ENCODE measurements at places on chromosomes 2 and 18.

- DNase-seq = no peak
Measured at GRCh38 chr2:121707344-121707919, 29.2 kb downstream of the NIFK start.

DNA sequence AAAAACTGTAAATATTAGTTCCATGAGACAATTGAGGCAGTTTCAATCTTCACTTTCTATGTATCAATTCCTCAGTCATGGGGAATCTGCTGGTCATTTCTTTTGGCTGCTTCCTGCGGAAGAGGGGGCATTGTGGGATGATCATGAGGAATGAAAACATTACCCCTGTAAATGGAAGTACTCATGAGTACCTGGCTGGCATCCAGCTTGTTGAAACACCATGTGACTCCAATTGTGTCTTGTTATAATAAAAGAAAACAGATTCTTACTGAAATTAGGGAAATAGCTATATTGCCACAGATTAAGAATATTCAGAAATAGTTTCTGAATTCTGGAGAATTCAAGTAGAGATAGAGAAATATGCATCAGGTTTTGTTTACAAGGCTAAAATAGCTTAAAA, 41.6 kb upstream of the GPR39 start:
- DNase-seq = no peak

DNA sequence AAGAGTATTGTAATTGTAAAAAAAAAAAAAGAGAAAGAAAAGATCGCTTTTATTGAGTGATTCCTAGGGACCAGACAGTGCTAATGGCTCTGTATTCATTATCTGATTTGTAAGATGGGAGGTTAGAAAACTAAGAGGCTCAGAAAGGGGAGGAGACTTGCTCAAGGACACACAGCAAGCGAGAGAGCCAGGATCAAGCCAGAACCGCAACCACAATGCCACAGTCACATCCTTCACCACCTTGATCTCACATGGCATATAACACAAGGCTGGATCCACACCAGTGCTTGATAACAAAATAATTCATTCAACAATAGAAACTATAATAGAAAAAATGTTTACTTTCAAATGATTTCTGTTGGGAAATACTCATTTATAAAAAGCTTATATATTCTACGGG, 37.5 kb downstream of the TFCP2L1 start:
- no peak for DNase-seq

DNA sequence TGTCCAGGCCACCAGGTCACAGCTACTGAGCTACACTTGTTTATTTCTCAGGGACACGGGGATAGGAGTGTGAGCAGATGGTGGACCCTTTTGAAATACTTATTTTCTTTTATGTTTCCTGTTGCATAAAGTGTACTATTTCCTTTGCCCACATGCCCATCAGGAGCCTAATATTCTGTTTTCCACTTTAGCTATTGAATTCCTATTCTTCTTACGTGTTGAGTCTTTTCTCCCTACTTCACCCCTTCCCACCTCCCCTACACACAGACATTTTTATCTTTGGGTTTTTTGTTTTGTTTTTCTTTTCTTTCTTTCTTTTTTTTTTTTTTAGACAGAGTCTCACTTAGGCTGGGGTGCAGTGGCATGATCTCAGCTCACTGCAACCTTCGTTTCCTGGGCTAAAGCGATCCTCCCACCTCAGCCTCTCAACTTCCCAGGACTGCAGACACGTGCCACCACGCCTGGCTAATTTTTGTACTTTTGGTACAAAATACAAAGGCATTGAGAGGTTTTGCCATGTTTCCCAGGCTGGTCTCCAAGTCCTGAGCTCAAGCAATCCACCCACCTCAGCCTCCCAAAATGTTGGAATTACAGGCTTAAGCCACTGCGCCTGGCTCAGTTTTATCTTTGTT, 5.2 kb upstream of the GPR55 start:
- no peak for DNase-seq

- no peak for DNase-seq
Measured at GRCh38 chr2:111522231-111522768, 361.7 kb downstream of the ANAPC1 start.

- DNase-seq = no peak
Measured at GRCh38 chr2:163471947-163472346, 263.9 kb downstream of the FIGN start.

GRCh38 chr2:140455315-140455714, 1675.1 kb upstream of the NXPH2 start:
- DNase-seq = no peak

GRCh38 chr18:54466248-54467005, 108.7 kb downstream of the C18orf54 start:
- DNase-seq = no peak

- DNase-seq = no peak
Measured at GRCh38 chr18:56481751-56482150, 156.6 kb downstream of the TXNL1 start.

DNA sequence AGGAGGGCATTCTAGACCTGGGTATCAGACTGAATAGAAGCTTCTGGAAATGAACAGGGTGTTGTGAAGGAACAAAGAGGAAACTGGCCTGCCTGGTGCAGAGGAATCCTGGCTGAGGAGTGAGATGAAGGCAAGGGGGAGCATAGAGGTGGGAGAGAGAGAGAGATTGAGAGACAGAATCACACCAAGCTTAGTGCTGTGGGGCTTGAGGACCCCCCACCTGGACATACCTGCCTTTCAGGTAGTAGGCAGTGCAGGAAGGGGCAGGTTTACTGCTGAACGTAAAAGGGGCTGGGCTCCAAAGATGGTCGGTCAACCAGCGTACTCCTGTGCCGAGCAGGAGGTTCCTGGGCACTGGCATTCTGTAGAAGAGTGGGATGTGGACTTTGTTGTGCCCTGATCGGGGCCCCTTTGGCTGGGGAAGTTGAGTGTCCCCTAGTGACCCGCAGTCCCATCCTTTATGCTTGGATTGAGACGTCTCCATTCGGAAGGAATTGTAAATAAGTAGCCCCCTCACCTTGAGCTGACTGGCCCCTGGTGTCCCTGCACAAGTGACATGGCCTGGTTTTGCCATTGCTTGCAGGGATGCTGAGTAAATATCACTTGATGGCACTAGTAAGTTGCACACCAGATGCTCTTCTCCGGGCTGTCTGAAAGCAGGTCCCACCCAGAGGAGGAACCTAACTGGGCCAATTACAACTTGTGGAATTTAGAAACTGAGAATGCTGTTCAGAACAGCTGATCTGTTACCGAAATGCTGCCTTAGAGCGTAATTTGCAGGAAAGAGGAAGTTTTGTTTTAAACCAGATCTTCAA, 1.4 kb downstream of the UBE2F start:
- peak; percentile 23 for DNase-seq

DNA sequence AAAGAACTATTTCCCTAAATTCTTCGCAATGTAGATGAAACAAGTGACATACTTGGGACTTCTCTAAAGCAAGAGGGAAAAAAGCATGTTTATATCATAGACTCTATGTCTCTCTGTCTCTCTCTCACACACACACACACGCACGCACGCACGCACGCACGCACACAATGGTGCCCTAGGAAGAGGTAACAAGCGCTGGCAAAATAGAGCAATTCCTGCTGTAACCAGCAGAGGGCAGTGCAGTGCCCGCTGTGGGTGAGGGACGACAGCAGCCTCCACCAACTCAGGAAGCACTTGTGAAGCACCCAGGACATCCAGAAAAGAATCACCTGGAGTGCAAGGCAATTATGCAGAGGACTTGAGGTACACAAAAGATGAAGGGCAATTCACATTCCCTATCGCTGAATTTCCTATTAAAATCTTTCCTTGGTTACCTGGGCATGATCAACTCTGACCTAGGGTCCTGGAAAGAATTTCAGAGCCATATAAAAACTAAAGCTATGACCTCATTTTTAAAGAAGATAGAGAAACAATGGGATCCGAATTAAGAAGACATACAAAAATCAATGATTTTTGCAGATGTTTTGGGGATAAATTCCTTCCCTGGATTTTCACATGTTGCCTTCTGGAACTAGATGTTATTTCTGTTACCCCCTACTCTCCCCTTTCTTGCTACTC, 166.4 kb downstream of the PDE11A start:
- peak; percentile 16 for DNase-seq

GRCh38 chr18:51405683-51406477, 208.4 kb upstream of the MEX3C start:
- DNase-seq = no peak

GRCh38 chr2:26704441-26704977, 12.0 kb downstream of the KCNK3 start:
- DNase-seq = no peak

GRCh38 chr2:179311101-179311500, 46.5 kb upstream of the SESTD1 start:
- no peak for DNase-seq

DNA sequence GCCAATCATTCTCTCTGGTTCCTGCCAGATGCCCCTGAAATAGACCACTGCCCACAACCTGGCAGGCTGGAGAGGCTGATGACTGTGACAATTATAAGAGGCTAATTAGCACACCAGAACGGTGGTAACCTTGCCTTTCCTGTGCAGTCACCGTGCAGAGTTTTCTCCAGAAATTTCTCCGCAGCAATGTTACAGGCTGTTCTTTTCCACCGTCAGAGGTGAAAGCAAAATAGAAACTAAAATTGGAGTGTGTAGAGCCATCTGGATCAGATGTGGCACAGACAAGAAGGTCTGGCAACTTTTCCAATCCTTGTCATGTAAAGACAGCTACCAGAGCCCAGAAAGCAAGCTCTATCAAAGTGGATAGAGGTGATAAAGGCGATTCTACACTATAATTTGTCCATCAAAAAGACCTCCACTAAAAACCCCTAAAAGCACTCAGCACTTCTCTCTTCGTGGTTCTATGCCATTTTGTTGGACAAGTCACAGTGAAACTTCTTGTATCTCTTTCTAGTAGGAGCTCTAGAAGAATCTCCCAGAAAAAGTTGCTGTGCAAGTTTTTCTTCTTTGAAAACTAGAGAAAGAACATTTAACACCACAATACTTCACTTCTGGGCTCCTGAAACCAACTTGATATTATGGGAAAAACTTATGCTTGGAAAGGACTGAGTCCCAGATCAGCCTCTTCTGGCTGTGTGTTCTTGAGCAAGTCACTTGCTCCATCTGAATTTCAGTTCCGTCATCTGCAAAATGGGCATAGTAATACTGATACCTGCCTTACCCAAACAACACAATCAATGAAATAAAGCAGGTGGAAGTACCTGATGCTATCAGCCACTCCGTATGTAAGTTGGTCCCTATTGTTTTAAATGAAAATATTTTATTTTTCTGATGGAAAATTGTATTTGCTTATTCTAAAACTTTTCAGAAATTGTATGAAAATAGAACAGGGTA, 295.6 kb upstream of the DLGAP1 start:
- DNase-seq = no peak

GRCh38 chr18:50853863-50854271, 25.1 kb upstream of the ME2 start:
- no peak for DNase-seq

Measured in effector CD4-positive, alpha-beta T cell (primary cell).